Hypothalamus (tissue), 51 donors: ENCODE measurements at places on chromosomes 2 and 18.

DNA sequence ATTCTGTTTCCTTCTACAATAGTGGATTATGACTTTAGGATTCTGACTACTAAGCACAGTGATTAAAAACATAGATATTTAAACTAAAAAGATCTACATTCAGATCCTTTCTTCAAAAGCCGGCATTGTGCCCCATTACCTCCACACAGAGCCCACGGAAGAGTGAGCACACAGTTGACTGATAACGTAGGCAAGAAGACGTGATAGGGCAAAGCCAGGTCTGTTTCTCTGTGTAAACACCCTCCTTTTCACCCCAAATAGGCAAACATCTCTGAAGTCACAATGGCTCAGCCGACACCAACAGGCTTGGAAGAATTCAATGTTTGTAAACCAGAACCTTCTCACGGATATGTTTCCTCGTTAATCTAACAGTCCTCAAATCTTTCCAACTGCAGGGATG is 302.9 kb downstream of the CMPK2 start:
- DNase-seq: no peak

GRCh38 chr2:213279116-213279620 is 5.1 kb upstream of the SPAG16 start:
- no peak for DNase-seq

GRCh38 chr18:70370762-70371733 is 82.2 kb downstream of the SOCS6 start:
- DNase-seq: no peak

GRCh38 chr2:58479535-58480140 is 238.5 kb upstream of the FANCL start:
- DNase-seq: no peak

DNA sequence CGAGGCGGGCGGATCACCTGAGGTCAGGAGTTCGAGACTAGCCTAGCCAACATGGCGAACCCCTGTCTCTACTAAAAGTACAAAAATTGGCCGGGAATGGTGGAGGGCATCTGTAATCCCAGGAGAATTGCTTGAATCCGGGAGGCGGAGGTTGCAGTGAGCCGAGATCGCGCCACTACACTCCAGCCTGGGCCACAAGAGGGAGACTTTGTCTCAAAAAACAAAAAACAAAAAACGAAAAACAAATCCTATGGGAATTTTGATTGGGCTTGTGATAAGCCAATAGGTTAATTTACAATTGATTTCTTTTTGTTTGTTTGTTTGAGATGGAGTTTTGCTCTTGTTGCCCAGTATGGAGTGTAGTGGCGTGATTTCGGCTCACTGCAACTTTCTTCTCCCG is 24.2 kb upstream of the TOGARAM2 start:
- no peak for DNase-seq
